ENCODE measurements at places on chromosomes 1 and 21. TPM values are rescaled to one million over a fixed set of nuclear protein-coding genes. Genes with fewer than 3 reads are reported as not detected.

DNA sequence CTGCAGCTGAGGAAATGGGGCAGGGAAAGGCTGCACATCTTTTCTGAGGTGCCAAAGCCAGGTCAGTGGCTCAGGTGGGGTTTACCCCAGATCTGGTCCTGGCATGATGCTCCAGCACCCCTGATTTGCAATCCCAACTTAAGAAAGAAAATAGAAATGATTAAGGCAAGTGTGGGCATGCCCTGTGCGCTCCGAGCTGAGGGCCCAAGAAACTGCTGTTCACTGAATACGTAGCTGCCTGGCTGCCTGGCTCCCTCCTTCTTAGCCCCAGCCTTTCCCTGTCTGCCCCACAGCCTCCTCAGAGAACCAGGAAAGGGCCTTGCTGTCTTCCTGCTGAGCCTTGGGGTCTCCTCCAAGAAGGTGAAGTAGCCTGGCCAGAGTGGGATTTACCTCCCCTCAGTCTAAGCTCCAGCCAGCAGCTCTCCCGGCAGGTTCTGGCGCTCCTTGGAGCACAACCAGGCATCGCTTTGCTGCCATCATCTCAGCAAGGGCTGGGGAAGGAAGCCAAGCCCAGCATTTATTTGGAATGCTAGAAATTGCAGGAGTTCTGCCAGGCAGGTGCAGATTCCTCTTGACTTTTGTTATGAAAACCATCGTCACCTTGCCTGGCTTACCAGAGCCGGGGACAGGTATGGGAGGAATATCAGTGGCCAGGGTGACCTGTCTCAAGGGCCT lies 51.3 kb upstream of the SELENON start:
- no peak for DNase-seq
- H3K27ac ChIP-seq = no peak overlapping the region
- H3K4me3 ChIP-seq = no peak overlapping the region
- no peaks in the 10 kb centered on the region for H3K27me3 ChIP-seq
- H3K4me1 ChIP-seq = peaks cover 6% of the 10 kb centered on the region

PGLYRP4 gene
- total RNA-seq = not detected

DNA sequence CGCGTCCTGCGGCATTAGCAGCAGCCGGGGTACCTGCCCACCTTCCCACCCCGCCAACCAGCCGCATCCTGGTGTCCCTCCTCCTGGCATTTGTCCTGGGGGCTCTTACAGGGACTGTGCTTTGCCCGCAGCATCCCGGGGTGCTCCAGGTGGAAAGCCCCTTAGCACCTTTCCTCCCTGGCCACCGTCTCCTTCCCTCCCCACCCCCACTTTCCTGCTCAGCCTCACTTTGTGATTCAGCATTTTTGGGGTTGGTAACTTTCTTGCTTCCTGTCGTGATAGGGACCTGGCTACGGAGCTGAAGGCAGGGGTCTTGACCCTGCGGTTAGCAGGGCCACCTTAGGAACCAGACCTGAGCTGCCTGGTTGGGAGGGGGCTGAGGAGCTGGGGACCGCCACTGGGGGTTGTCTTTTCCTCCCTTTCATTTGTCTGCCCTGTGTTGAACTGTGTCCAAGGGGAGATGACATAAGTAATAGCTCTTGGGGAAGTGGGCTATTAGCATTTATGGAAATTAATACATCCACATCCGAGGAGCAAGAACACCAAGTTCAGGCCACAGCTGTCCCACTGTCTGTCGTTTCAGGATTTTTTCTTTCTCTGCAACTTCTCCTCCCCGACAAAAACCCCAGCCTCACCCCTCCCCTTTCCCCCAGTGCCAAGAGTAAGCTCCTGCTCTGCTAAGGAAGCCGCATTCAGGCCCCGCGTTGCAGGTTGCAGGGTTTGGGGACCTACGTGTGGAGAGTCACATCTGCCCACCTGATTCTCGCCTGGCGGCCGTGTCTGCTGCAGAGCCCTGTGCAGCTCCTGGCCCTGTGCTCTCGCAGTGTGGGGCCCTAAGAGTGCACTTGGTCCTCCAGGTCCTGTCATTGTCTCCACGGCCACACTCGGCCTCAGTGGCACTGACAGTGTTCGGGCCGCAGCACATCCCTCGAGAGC lies 1.6 kb upstream of the NPHP4 start:
- peaks cover 4% of the 10 kb centered on the region for H3K36me3 ChIP-seq
- peak overlapping the region; percentile 95 for H3K27ac ChIP-seq
- peak; percentile 50 for DNase-seq
- H3K27me3 ChIP-seq = no peaks in the 10 kb centered on the region
- peak overlapping the region; percentile 97 for H3K4me3 ChIP-seq

- H3K27ac ChIP-seq = no peak overlapping the region
- DNase-seq = no peak
- no peak overlapping the region for H3K4me3 ChIP-seq
- H3K4me1 ChIP-seq = peaks cover 15% of the 10 kb centered on the region
- H3K27me3 ChIP-seq = peaks cover 25% of the 10 kb centered on the region
These were observed 174.3 kb upstream of the LMO4 start for GRCh38 chr1:87154384-87154783.

DNA sequence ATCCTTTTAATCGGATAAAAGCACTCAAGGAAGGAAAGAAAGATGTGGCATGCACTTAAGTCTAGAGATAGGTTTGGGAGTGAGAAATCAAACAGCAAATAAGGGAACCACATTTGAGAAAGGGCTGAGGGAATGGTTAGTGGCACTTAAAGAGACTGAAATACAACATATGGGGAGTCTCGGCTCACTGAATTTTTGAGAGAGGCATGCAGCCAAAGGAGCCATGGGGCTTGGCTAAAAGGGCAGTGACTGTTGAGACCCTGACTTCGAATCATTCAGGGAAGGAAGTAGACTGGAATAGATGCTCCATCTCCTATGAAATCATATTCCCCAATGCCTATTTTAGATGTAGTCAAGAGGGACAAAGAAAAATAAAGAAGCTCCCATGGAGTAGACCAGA lies 58.3 kb upstream of the HAO2 start:
- peaks cover 64% of the 10 kb centered on the region for H3K27me3 ChIP-seq
- H3K27ac ChIP-seq = no peak overlapping the region
- peaks cover 15% of the 10 kb centered on the region for H3K4me1 ChIP-seq
- H3K4me3 ChIP-seq = no peak overlapping the region

DNA sequence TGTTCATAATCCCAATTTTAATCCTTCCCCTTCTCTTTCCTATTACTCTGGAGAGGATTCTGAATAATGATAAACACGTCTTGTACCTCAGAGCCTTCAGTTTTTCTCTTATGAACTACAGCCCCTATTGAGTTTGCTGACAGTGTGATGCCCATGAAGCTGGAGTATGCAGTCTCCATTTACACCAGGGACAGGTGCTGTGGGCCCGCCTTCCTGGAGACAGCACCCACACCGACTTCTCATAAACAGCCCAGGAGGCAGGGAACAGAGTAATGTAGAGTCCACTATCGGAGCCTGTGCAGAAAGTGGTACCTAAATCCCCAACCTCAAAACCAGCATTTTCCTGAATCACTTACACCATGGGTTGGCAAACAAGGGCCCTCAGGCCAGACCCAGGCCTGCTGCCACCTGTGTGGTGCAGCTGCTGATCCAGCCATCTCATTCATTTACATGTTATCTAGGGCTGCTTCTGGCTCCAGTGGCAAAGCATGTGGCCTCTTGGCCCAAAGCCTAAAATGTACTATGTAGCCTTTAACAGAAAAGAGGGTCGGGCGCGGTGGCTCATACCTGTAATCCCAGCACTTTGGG lies 95.1 kb upstream of the KRTAP19-8 start:
- peak; percentile 41 for DNase-seq
- H3K27me3 ChIP-seq = peaks cover 20% of the 10 kb centered on the region
- peaks cover 39% of the 10 kb centered on the region for H3K4me1 ChIP-seq
- peak overlapping the region; percentile 76 for H3K4me3 ChIP-seq

GRCh38 chr21:45108034-45108790 lies 33.8 kb downstream of the ADARB1 start:
- H3K4me1 ChIP-seq = peaks cover 60% of the 10 kb centered on the region
- no peak for DNase-seq
- H3K27ac ChIP-seq = no peak overlapping the region
- peaks cover 7% of the 10 kb centered on the region for H3K36me3 ChIP-seq
- no peaks in the 10 kb centered on the region for H3K27me3 ChIP-seq
- no peak overlapping the region for H3K4me3 ChIP-seq

GRCh38 chr1:231188072-231188471 lies 26.2 kb downstream of the TRIM67 start:
- no peaks in the 10 kb centered on the region for H3K36me3 ChIP-seq
- no peak overlapping the region for H3K4me3 ChIP-seq
- H3K4me1 ChIP-seq = no peaks in the 10 kb centered on the region
- DNase-seq = no peak
- H3K27ac ChIP-seq = no peak overlapping the region

SPRR1A gene
- total RNA-seq = not detected

GRCh38 chr1:113881661-113882060 lies 5.7 kb downstream of the BCL2L15 start:
- H3K4me3 ChIP-seq = no peak overlapping the region
- H3K4me1 ChIP-seq = peaks cover 33% of the 10 kb centered on the region
- no peak for DNase-seq
- peaks cover 17% of the 10 kb centered on the region for H3K36me3 ChIP-seq
- H3K27ac ChIP-seq = no peak overlapping the region

GRCh38 chr1:68916221-68916902 lies 419.5 kb upstream of the DEPDC1 start:
- H3K4me1 ChIP-seq = no peaks in the 10 kb centered on the region
- no peak overlapping the region for H3K27ac ChIP-seq
- H3K4me3 ChIP-seq = no peak overlapping the region
- no peaks in the 10 kb centered on the region for H3K27me3 ChIP-seq
- no peak for DNase-seq

GRCh38 chr1:229360420-229360819 lies 17.6 kb upstream of the CCSAP start:
- peaks cover 1% of the 10 kb centered on the region for H3K4me1 ChIP-seq
- no peak overlapping the region for H3K27ac ChIP-seq
- H3K4me3 ChIP-seq = no peak overlapping the region
- no peak for DNase-seq
- no peaks in the 10 kb centered on the region for H3K36me3 ChIP-seq
- H3K27me3 ChIP-seq = peaks cover 67% of the 10 kb centered on the region

GFI1 gene
- 52.2 TPM for total RNA-seq

CD1E gene
- not detected for total RNA-seq

GRCh38 chr1:153946622-153947241 lies at the start of gene DENND4B:
DENND4B (minus strand) TSS chr1:153946718; CDS start chr1:153944374, 2,344 bp downstream.
- peak within 1 kb of the TSS; percentile 95 for H3K4me3 ChIP-seq
- peak within 1 kb of the TSS; percentile 96 for H3K27ac ChIP-seq
- H3K36me3 ChIP-seq = peaks cover 27% of the 10 kb centered on the region
- DNase-seq = no peak
- no peaks in the 10 kb centered on the region for H3K27me3 ChIP-seq

LCE1A gene
- not detected for total RNA-seq

DNA sequence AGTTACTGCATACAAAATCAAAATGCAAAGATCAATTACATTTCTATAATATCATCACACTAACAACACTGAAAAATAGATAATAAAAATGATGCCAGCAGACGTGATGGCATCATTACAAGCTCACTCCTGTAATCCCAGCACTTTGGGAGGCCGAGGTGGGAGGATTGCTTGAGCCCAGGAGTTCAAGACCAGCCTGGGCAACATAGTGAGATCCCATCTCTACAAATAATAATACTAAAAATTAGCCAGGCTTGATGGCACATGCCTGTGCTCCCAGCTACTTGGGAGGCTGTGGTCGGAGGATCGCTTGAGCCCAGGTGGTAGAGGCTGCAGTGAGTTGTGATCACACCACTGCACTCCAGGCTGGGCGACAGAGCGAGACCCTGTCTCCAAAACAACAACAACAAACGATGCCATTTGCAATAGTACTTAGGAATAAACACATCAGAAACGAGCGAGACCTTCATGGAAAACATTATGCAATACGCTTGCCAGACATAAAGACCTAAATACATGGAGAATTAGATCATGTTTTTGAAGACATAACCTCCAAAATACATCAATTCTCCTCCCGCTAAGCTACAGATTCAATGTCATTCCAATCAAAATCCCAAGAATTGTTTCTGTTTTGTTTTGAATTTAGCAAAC lies 86.6 kb upstream of the ERRFI1 start:
- DNase-seq = no peak
- H3K27ac ChIP-seq = no peak overlapping the region
- H3K4me1 ChIP-seq = no peaks in the 10 kb centered on the region
- H3K4me3 ChIP-seq = no peak overlapping the region
- peaks cover 2% of the 10 kb centered on the region for H3K27me3 ChIP-seq

PEF1 gene
- 47.2 TPM for total RNA-seq

- H3K4me3 ChIP-seq = no peak overlapping the region
- H3K27ac ChIP-seq = peak overlapping the region; percentile 13
- H3K36me3 ChIP-seq = peaks cover 4% of the 10 kb centered on the region
- H3K27me3 ChIP-seq = no peaks in the 10 kb centered on the region
- DNase-seq = no peak
- peaks cover 23% of the 10 kb centered on the region for H3K4me1 ChIP-seq
These were observed 2.1 kb downstream of the BGLAP start for GRCh38 chr1:156244126-156244525.

HRNR gene
- total RNA-seq = not detected

- H3K4me1 ChIP-seq = peaks cover 17% of the 10 kb centered on the region
- peaks cover 42% of the 10 kb centered on the region for H3K36me3 ChIP-seq
- no peak for DNase-seq
- no peak overlapping the region for H3K27ac ChIP-seq
These were observed 8.6 kb downstream of the BEND5 start for GRCh38 chr1:48767975-48768510.

GRCh38 chr1:22892789-22893188 lies 79.9 kb downstream of the LACTBL1 start:
- H3K4me1 ChIP-seq = no peaks in the 10 kb centered on the region
- H3K27me3 ChIP-seq = peaks cover 10% of the 10 kb centered on the region
- no peak for DNase-seq

DNA sequence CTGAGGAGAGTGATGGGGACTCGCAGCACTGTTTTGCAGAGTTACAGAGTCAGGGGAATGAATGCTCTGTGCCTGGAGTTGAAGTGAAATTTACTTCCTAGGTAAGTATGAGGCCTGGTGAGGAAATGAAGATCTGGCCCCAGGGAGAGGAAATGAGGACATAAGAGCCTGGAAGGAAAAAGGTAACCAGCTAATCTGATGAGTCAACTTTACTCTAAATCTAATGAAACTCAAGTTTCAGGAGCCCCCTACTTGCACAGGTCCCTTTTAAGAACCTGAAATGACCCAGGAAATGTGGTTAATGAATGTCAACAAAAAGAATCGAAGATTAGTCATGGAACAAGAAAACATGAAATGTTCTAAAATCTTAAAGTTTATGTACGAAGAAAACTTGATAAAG lies 599.0 kb downstream of the AGBL4 start:
- no peaks in the 10 kb centered on the region for H3K27me3 ChIP-seq
- DNase-seq = no peak
- H3K4me1 ChIP-seq = no peaks in the 10 kb centered on the region
- H3K36me3 ChIP-seq = no peaks in the 10 kb centered on the region
- H3K4me3 ChIP-seq = no peak overlapping the region
- H3K27ac ChIP-seq = no peak overlapping the region

DNA sequence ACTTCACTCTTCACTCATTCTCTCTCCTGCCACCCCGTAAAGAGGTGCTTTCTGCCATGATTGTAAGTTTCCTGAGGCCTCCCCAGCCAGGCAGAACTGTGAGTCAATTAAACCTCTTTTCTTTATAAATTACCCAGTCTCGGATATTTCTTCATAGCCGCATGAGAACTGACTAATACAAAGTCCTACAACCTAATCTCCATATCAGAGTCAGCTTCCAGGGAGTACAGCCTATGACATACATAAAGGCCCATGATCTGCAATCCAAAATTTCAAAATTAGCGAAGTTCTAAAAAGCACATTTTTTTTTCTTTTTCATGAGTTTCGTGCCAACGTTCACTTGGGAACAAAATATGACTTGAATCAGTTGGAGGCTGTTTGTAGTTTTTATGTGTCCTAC lies 256.9 kb upstream of the DUSP10 start:
- no peak overlapping the region for H3K27ac ChIP-seq
- no peak for DNase-seq
- H3K4me1 ChIP-seq = peaks cover 12% of the 10 kb centered on the region

- no peaks in the 10 kb centered on the region for H3K36me3 ChIP-seq
- H3K4me3 ChIP-seq = no peak overlapping the region
- DNase-seq = no peak
- no peaks in the 10 kb centered on the region for H3K27me3 ChIP-seq
- no peak overlapping the region for H3K27ac ChIP-seq
These were observed 131.9 kb upstream of the C1orf105 start for GRCh38 chr1:172288581-172288980.
